ENCODE measurements at places on chromosomes 5 and 9.
A peak's percentile ranks its signal among the peaks of the same experiment; 100 is the strongest.

- no peaks in the 10 kb centered on the region for H3K4me1 ChIP-seq
- no peak overlapping the region for H3K4me3 ChIP-seq
- no peaks in the 10 kb centered on the region for H3K27me3 ChIP-seq
- H3K36me3 ChIP-seq = peaks cover 45% of the 10 kb centered on the region
Observed at GRCh38 chr9:130107234-130107861, 53.6 kb downstream of the GPR107 start.

DNA sequence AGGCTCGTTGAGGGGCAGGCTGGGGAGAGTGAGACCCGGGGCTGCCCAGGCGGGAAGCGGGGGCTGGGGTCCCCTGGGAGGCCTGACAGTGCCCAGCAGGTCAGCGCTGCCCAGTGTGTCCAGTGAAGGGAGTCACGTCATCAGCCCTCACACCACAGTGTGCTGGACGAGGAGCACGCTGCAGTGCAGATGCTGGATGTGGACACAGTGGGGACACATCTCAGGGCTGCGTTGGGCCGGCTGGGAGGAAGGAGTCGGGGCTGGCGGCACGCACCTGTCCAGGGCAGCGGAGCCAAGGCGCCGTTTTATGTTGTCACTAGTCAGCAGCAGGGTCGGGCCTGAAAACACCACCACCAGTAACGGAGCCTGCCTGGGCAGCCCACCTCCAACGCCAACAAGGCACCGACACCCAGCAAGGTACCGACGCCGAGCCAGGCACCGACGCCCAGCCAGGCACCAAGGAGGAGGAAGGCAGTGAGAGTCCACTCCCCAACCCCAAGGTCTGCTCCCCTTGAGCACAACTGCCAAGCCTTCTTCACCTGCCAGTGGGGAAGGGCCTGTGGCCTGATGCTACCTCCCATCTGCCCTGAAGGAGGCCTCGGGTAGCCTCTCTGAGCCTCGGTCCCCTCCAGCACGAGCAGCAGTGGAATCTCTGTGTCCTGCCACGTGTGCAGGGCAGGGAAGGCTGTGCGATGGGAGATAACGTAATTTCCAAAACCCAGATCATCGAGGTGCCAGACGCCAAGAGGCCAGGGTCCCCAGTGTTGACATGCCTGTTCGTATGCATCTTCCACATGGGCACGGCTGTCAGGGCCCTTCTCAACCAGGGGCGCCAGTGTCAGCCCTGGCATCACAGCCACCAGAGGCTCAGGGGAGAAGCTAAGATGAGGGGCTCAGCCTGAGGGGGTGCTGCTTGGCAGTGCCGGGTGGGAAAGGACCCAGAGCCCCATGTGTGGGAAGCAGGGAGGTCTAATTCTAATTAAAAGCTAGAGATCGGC lies 21.9 kb upstream of the NSMF start:
- no peak overlapping the region for H3K4me3 ChIP-seq
- DNase-seq = peak; percentile 68
- H3K36me3 ChIP-seq = peaks cover 3% of the 10 kb centered on the region
- no peaks in the 10 kb centered on the region for H3K27me3 ChIP-seq

- H3K36me3 ChIP-seq = no peaks in the 10 kb centered on the region
- no peaks in the 10 kb centered on the region for H3K4me1 ChIP-seq
- DNase-seq = no peak
Observed at GRCh38 chr5:115379622-115380344, 83.3 kb upstream of the CCDC112 start.

DNA sequence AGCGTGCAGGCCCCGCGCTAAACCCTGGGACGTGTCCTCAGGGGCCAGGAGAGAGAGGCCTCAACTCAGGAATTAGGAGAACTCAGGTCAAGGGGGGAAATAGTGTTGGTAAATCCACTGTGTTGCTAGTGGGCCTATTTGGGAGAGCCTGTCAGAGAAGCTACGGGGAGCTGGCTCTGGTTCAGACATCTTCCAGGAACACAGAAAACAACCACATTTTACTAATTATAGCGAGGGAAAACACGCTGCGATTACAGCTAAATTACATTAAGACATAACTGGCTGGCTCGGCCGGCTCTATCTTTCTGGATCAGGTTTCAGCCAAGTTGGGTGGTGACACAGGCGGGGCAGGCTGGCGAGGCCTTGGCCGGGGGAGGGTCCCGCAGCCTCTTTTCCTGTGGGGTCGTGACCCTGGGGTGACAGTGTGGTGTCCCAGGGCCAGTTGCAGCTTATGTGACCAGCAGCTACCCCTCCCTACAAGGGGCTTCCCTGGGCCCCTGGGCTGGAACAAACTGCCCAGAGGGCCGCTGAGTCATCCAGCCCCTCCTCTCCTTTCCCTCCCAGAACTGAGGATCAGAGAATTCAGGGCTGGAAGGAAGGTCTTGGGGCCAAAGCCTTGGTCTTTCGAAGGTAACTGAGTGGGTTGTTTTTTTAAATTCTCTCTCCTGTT lies 75.1 kb downstream of the FGF18 start:
- no peaks in the 10 kb centered on the region for H3K36me3 ChIP-seq
- H3K4me3 ChIP-seq = no peak overlapping the region
- peak overlapping the region; percentile 59 for H3K27ac ChIP-seq
- H3K27me3 ChIP-seq = peaks cover 5% of the 10 kb centered on the region

DNA sequence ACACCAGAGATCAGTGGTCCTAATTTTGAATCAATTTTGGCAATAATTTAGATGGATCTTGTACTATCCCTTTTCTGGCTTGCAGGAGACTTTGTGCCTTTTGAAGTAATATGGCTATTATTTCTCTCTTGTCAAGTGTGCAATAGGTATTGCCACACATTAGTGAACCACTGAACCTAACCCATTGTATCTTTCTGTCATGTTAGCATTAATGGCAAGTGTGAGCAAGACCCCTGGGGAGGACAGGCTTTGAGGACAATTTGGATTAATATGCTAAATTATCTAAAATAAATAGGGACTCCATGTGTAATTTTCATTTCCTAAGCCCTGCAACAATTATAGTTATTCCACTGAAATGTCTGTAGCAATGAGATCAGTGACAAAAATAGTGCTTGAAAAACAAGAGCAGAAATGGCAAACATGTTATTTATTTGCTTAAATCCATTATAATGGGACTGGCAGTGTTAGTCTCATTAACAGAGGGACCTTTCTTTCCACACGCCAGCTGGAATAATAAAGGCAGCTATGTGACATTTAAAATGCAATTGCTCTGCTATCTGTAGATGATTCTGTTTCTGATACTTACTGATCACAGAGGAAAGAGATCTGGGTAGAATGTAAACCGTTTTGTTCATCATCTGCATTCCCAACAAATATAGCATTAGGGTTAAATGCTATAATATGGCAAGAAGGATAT lies 753.3 kb upstream of the ZNF608 start:
- no peak overlapping the region for H3K4me3 ChIP-seq
- H3K4me1 ChIP-seq = no peaks in the 10 kb centered on the region
- no peaks in the 10 kb centered on the region for H3K27me3 ChIP-seq
- no peaks in the 10 kb centered on the region for H3K36me3 ChIP-seq
- DNase-seq = no peak
- H3K27ac ChIP-seq = no peak overlapping the region

GRCh38 chr9:130938652-130939404 lies at the start of gene FIBCD1:
Gene FIBCD1 (minus strand): TSS chr9:130939247. CDS start chr9:130938607, 640 bp downstream.
- peaks cover 4% of the 10 kb centered on the region for H3K27me3 ChIP-seq
- no peak within 1 kb of the TSS for H3K27ac ChIP-seq
- H3K36me3 ChIP-seq = no peaks in the 10 kb centered on the region

GRCh38 chr5:17024686-17025180 lies 88.6 kb upstream of the MYO10 start:
- DNase-seq = no peak
- H3K36me3 ChIP-seq = no peaks in the 10 kb centered on the region
- H3K4me1 ChIP-seq = peaks cover 9% of the 10 kb centered on the region
- no peaks in the 10 kb centered on the region for H3K27me3 ChIP-seq
- H3K27ac ChIP-seq = no peak overlapping the region

- DNase-seq = peak; percentile 6
- no peak overlapping the region for H3K27ac ChIP-seq
- H3K27me3 ChIP-seq = no peaks in the 10 kb centered on the region
- no peaks in the 10 kb centered on the region for H3K36me3 ChIP-seq
- H3K4me1 ChIP-seq = no peaks in the 10 kb centered on the region
Observed at GRCh38 chr5:180105827-180106312, 34.3 kb upstream of the RNF130 start.

GRCh38 chr5:59599729-59600128 lies 293.8 kb downstream of the PDE4D start:
- H3K27ac ChIP-seq = no peak overlapping the region
- peaks cover 12% of the 10 kb centered on the region for H3K4me1 ChIP-seq
- H3K4me3 ChIP-seq = no peak overlapping the region
- no peaks in the 10 kb centered on the region for H3K36me3 ChIP-seq
- no peaks in the 10 kb centered on the region for H3K27me3 ChIP-seq

DNA sequence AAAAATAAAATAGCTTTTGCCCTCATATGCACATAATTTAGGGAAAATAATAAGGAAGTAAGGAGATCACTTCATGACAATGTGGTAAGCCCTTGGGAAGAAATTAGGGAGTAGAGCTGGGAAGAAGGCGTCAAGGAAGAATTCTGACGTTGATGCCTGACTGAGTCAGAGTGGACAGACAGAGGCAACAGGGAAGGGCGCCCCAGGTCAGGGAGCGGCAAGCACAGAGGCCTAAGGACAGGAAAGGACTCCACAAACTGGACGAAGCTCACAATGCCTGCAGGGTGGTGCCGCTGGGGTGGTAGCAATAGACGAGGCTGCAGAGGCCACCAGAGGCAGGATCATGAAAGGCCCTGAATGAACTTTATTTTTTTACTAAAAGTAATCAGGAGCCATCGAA lies 7.6 kb downstream of the DRD1 start:
- no peak overlapping the region for H3K4me3 ChIP-seq
- H3K4me1 ChIP-seq = no peaks in the 10 kb centered on the region
- H3K27ac ChIP-seq = no peak overlapping the region
- H3K36me3 ChIP-seq = no peaks in the 10 kb centered on the region

DNA sequence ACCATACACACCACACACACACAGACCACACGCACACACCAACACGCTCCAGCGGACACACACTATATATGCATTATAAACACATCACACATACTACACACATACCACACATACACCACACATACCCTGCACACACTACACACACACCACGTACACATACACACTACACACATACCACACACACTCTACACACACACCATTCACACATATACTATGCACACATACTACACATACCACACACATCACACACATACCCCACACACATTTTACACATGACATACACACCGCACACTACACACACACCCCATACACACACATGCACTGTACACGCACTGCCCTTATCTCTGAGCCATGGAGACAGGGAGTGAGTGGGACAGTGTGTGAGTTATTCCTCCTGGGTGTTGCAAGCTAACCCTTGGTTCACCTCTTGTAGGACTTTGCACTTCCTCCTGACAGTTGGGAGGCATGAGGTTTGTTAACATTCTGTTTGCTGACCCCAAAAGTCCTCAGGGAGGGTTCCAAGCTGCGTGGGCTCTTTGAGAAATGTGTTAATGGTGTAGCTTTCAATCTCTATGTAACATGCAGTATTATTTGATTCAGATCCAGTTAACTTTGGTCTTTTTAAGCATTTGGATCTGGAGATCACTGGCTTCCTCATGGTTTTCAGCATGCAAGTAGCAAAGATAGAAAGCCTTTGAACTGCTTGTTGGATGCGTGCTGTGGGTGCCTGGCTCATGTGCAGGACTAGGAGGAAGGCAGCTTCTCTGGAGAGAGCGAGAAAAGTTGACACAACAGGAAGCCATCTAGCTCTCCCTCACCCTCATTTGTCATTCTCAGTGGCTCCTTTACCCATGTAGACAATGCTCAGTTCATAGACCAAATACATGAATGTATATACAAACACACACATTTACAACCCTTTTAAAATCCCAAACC lies 13.7 kb downstream of the IL31RA start:
- H3K27me3 ChIP-seq = no peaks in the 10 kb centered on the region
- H3K4me3 ChIP-seq = no peak overlapping the region
- no peak overlapping the region for H3K27ac ChIP-seq
- H3K4me1 ChIP-seq = no peaks in the 10 kb centered on the region

DNA sequence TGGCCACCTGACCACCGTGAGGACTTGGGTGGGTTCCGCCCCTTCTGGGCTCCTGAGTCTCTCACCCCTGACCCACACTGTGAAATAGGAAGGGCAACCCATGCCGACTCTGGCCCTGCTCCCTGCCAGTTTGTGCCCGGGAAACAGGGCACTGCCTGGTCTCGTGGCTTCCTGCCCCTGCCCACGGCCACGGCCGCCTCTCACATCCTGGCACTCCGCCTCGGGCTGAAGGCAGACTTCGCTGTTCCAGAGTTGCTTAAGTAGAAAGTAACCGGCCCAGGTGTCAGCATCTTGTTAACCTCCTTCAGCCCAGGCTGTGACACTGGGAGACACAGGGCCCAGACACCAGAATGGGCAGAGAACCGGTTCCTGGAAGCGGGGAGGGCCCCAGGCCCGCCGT lies 68.7 kb upstream of the RNU6ATAC start:
- H3K4me3 ChIP-seq = no peak overlapping the region
- no peak for DNase-seq
- no peaks in the 10 kb centered on the region for H3K36me3 ChIP-seq
- no peaks in the 10 kb centered on the region for H3K27me3 ChIP-seq
- H3K4me1 ChIP-seq = peaks cover 89% of the 10 kb centered on the region

DNA sequence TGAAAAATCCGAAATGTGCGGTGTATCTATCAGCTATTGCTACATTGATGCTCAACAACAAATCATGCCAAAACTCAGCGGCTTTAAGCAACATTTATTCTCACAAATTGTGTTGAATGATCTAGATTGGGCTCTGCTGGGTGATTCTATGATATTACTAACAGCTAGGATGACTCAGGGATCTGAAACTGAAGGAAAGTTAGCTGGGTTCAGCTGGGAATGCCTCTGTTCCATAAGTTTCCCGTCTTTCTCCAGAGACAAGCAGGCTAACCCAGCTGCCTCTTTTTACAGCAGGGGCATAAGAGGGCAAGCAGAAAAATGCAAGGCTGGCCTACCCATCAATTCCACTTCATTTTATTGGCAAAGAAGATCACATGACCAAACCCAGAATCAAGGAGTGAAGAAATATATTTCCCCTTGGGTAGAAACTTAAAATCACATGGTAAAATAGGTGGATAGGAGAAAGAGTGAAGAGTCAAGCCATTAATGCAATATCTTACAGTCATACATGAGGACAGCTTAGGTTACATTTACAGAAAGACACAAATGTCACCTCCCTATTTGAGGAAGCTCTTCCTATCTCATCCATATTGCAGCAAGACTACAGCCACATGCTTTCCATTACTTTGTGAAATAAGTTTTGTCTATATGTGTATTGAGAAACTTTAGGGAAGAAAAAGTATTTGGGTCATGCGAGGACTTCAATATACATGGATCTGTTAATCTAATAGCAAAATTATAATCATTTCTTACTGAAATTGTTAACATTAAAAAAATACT lies 30.8 kb downstream of the IL7R start:
- H3K36me3 ChIP-seq = no peaks in the 10 kb centered on the region
- no peak for DNase-seq
- H3K27ac ChIP-seq = no peak overlapping the region
- H3K4me1 ChIP-seq = peaks cover 6% of the 10 kb centered on the region
- H3K27me3 ChIP-seq = no peaks in the 10 kb centered on the region

- H3K4me1 ChIP-seq = no peaks in the 10 kb centered on the region
- H3K4me3 ChIP-seq = no peak overlapping the region
Observed at GRCh38 chr5:96121364-96121763, 159.7 kb upstream of the ELL2 start.

- H3K36me3 ChIP-seq = no peaks in the 10 kb centered on the region
- H3K4me1 ChIP-seq = peaks cover 37% of the 10 kb centered on the region
- peak overlapping the region; percentile 87 for H3K4me3 ChIP-seq
- H3K27me3 ChIP-seq = no peaks in the 10 kb centered on the region
Observed at GRCh38 chr9:97632248-97632984, 752 bp downstream of the TSTD2 start.

GRCh38 chr9:129232839-129233591 lies 55.0 kb upstream of the IER5L start:
- H3K36me3 ChIP-seq = no peaks in the 10 kb centered on the region
- no peak overlapping the region for H3K27ac ChIP-seq
- no peak overlapping the region for H3K4me3 ChIP-seq
- H3K27me3 ChIP-seq = peaks cover 3% of the 10 kb centered on the region
- H3K4me1 ChIP-seq = peaks cover 3% of the 10 kb centered on the region
